ENCODE measurements at places on chromosomes 7 and 10.

DNA sequence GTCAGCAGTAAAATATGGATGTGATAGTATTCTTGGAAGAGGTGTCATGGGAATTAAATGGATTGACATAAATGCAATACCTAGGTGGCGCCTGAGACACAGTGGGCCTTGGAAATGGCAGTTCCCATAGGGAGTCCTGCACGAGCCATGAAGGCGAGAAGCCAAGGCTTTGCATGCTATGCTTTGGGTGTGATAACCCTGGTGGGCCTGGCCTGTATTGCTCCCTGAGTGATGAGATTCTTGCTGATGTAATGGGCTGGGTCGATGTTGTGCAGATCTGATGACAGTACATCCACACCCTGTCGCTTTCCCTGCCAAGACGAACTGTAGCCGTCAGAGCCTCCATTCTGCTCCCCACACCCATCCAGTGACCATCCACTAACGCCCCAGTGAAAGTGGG lies 46.4 kb downstream of the CREB5 start:
- no peak for DNase-seq

GRCh38 chr7:112799448-112800120 lies 9.4 kb upstream of the TMEM168 start:
- no peak for DNase-seq

DNA sequence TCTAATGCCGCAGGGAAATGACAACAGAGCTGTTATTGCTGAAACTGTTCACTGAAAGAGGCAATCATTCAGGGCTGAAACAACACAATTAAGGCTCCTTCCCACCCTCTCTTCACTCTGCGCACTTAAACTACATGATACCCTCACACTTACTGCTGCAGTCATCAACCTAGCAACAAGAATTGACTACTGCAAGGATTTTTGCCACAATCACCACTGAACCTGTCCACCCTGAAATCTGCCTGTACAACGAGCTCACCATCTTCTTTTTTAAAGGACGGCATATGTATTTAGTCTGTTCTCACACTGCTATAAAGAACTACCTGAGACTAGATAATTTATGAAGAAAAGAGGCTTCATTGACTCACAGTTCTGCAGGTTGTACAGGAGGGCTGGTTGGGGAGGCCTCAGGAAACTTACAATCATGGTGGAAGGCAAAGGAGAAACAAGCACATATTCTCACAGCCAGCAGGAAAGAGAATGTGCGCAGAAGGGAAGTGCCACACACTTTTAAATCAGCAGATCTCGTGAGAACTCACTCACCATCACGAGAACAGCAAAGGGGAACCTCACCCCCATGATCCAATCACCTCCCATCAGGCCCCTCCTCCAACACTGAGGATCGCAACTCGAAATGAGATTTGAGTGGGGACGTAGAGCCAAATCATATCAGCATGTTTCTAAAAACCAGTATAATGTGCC lies 131.7 kb downstream of the SORCS1 start:
- no peak for DNase-seq

- DNase-seq = no peak
These were observed 119.5 kb downstream of the TCF7L2 start for GRCh38 chr10:113069595-113069994.

DNA sequence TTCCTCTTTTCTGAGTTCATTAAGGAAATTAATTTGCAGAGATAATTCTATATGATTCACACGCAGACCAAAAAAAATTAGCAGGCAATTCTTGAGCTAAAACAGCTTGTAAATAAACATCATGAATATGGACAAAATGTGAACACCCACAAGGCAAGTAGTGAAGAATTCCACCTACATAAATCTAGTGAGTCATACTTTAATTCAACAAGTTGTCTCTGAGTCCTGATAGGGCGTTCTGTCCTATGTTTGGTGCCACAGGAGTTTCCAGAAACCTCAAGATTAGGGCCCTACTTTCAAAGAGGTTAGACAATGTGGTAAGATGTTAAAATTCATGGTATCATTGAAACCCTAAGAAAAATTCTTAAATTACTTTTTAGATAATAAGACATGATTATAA lies 122.3 kb downstream of the SGMS1 start:
- no peak for DNase-seq

GRCh38 chr10:13672548-13672947 lies 85.8 kb downstream of the PRPF18 start:
- no peak for DNase-seq

GRCh38 chr10:103548581-103549348 lies 55.3 kb downstream of the NEURL1 start:
- DNase-seq = no peak

- DNase-seq = no peak
These were observed 1.2 kb upstream of the SMARCD3 start for GRCh38 chr7:151249732-151250072.

- no peak for DNase-seq
These were observed 116.2 kb downstream of the GLCCI1 start for GRCh38 chr7:8084836-8085235.

DNA sequence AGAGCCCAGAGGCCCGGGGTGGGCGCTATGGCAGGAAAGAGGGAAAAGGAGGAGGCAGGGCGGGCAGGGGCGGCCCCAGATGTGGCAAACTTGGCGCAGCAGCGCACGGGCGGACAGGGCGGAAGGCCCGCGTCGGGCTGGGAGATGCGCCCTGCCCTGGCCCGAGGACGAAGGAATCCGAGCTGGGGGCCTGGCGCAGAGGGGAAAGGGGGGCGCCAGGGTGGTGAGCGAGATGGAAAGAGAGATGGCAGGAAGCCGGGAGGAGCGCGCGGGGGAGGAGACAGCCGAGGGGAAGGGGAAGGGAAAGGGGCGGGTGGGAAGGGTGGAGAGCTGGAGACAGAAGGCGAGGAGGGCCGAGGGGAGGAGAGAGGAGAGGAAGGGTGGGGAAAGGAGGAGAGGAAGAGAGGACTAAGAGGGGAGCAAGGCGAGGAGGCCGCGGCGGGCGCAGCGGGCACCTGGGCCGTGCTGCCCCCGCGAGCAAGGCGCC lies at the start of gene MARVELD1:
Gene MARVELD1 (plus strand): TSS at position 392 of the 487 bp plus-strand sequence. CDS start 147 bp downstream, outside the sequence.
- no peak for DNase-seq

DNA sequence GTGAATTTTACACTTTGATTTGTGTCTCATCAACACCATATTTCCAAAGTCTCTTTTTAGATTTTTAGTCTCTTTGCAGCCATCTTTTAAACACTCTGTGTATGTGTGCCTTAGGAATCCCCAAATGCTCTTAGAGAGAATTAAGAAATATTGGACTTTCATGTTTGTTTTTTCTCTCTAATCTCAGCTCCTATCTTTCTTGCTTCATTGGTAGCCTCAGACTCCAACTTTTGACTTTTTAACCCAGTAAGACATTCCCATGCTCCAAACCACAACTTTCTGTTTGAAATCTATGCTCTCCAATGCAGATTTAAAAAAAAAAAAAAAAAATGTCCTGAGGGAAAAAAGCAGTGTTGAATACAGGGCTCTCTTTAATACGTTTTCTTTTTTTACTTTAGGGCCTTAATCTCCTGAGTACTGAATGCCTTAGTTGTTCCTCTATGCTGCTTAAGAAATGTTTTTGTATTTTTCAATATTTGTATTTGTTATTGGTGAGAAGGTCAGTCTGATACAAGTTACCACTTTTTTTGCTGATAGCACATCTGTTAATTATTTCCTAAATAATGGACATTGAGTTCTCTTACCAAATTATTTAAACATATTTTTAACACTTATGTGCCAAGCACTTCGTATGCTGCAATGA lies 489.9 kb downstream of the NXPH1 start:
- no peak for DNase-seq

DNA sequence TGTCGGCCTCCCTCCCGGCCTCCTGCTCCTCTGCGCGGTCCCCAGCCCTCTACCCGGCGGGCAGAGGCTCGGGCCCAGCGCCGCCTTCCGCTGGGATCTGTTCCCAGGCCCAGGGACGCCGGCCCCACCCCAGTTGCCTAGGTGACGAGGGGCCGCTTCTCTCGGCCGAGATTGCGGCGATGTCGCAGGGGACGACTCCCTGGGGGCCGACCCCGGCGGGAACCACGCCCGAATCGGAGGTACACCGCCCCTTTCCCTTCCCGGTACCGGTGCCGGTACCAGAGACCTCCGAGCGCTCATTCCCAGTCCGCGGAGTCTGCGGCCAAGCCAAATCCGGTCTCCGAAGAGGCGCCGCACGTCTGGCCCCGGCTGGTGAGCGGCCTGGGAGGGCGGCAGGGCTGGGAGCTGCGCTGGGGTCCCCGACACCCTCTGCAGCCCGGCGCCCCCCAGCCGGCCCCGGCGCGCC lies at the start of gene CABCOCO1:
Gene CABCOCO1 (plus strand): TSS at position 136 of the 466 bp plus-strand sequence. CDS start 44 bp downstream, at position 180.
- DNase-seq = peak; percentile 8

DNA sequence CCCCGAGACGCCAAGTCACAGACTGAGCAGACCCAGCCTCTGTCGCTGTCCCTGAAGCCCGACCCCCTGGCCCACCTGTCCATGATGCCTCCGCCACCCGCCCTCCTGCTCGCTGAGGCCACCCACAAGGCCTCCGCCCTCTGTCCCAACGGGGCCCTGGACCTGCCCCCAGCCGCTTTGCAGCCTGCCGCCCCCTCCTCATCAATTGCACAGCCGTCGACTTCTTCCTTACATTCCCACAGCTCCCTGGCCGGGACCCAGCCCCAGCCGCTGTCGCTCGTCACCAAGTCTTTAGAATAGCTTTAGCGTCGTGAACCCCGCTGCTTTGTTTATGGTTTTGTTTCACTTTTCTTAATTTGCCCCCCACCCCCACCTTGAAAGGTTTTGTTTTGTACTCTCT lies 215.6 kb downstream of the TCF7L2 start:
- DNase-seq = no peak

DNA sequence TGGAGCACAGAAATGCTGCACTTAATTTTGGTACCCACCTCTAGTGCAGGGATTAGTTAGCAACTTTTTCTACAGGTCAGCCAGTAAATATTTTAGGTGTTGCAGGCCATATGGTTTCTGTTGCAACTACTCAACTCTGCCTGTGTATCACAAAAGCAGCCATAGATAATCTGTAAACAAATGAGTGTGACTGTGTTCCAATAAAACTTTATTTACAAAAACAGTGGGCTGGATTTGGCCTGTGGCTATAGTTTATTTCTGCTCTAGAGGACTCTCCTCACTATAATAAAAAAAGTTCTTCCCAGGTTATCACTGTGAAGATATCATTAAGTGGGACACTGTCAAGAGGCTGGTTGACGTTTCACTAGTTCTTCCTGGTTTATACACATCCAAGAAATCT lies 65.8 kb downstream of the DNAJC12 start:
- DNase-seq = no peak

- no peak for DNase-seq
These were observed 123.9 kb downstream of the ZMIZ1 start for GRCh38 chr10:79192677-79193003.

- no peak for DNase-seq
These were observed 26.1 kb downstream of the CREB3L2 start for GRCh38 chr7:137975768-137976167.

DNA sequence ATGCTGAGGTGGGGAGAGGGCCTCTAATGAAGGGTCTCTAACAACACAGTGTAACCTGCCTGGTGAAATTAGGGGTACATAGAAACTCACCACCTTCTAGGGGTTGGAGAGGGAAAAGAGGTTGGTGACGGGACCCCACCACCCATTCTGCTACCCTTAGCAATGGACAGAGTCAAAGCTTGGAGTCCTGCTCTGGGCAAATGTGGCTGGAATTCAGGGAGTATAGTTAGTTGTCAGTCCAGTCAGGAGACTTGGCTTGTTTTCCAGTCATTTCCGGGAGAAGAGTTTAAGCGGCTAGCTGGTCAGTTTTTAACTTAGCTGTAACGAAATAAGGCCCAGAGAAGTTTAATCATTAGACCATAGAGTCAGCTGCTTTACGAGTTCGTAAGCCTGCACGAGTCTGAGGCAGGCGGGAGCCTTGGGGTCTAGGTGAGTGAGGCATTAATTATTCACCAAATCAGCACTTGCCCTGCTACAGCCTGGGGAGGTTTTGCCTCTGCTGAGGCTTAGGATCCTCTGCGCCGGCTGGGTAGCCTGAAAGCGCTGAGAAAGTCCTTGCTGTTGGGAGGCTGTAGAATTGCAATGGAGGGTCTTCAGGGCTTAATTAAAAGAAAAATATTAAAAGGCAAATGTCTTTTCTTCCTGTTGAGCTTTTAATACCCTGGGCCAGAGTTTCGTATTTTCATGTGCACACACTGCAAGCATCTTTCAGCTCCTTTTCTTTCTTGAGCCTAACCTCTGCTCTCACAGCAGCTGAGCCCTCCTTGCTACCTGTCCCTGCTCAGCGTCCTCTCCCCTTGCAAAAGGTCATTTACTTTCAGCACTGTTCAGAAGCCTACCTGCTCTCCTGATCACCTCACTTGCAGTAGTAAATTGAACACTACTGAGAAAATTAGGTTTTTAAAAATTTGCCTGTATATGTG lies 1.5 kb upstream of the LAMB1 start:
- no peak for DNase-seq

DNA sequence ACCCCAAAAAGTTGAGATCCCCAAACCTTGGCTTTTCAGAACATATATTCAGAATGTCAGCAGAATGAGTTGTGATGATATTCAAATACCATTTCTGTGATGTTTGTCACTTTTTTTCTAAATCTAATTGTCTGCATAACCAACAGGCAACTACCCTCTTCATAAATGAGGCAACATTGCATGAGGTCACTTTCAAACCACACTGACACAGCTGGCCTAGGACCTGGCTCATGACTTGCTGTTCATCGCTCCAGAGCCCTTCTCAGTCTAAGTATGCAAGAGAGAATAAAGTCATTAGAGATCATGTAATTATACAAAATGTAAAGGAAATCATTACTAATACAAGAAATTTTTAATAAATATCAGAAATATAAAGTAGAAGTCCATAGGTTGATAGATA lies 681.9 kb downstream of the GRM8 start:
- no peak for DNase-seq

- no peak for DNase-seq
These were observed 165.8 kb upstream of the KLF6 start for GRCh38 chr10:3950676-3951275.

- no peak for DNase-seq
These were observed 109.1 kb downstream of the ARL4A start for GRCh38 chr7:12796397-12797127.

GRCh38 chr7:157339777-157340677 lies 3.2 kb downstream of the DNAJB6 start:
- DNase-seq = peak; percentile 65

DNA sequence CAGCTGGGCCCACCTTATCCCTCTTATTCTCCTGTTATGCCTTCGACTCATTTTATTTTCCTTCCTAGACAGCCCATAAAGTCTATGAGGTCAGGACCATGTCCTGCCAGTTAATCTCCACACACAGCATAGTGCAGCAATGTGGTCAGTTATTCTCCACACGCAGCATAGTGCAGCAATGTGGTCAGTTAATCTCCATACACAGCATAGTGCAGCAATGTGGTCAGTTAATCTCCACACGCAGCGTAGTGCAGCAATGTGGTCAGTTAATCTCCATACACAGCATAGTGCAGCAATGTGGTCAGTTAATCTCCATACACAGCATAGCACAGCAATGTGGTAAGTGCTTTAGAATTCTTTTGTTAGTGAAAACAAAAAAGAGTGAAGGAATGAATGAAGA lies 77.8 kb downstream of the TEX36 start:
- no peak for DNase-seq

DNA sequence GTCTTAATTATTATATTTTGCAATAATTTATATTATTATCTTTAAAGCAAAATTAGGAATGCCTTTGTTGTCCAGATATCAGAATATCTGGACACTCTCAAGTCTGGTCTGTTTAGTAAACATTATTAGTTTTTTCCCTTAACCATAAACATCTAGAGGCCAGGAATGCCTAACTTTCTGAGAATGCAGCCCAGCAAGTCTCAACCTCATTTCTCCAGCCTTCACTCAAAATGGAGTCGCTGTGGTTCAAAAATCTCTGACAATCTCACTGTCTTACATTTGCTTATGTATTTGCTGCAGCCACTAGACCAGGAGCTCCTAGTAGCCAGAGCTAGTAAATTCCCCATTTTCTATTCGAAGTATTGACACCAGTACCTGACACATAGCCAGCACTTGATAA lies 49.7 kb upstream of the INHBA start:
- DNase-seq = no peak

- no peak for DNase-seq
These were observed 58.5 kb downstream of the MICU1 start for GRCh38 chr10:72567421-72567820.

Data from T-helper 1 cell (primary cell).